Activated CD4-positive, alpha-beta memory T cell treated with anti-CD3 and anti-CD28 coated beads for 36 hours (primary cell): ENCODE measurements at places on chromosomes 4 and X. TPM values are rescaled to one million over a fixed set of nuclear protein-coding genes. Genes with fewer than 3 reads are reported as not detected.

GRCh38 chr4:26719954-26720552, 136.2 kb downstream of the TBC1D19 start:
- H3K36me3 ChIP-seq = no peaks in the 10 kb centered on the region
- no peak for DNase-seq
- H3K4me1 ChIP-seq = no peaks in the 10 kb centered on the region
- no peak overlapping the region for H3K4me3 ChIP-seq
- H3K27ac ChIP-seq = no peak overlapping the region
- no peaks in the 10 kb centered on the region for H3K27me3 ChIP-seq

DNA sequence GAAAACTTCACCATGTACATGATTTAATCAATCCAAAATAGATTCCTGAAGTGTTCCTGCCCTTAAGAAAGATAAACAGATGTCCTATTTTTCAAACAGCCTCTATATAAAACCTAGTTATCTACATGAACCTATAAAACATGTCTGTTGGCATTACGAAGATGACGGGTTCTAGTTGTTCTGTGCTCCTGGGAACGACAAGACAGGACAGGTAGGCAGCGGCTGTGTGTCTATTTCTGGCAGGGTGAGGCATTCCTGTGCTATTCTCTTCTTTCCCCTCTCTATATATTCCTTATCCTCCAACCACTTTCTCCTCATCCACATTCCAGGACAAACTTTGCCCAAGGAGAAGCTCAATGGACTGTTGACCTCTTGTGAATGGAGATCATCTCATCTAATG, 6.1 kb downstream of the FAT1 start:
- H3K27me3 ChIP-seq = peaks cover 12% of the 10 kb centered on the region
- no peak for DNase-seq
- peaks cover under 1% of the 10 kb centered on the region for H3K4me1 ChIP-seq
- H3K4me3 ChIP-seq = no peak overlapping the region
- H3K27ac ChIP-seq = no peak overlapping the region

- peaks cover 14% of the 10 kb centered on the region for H3K4me1 ChIP-seq
- H3K27ac ChIP-seq = no peak overlapping the region
- H3K27me3 ChIP-seq = peaks cover 4% of the 10 kb centered on the region
- no peaks in the 10 kb centered on the region for H3K36me3 ChIP-seq
- DNase-seq = no peak
Observed at GRCh38 chr4:173490256-173490655, 39.8 kb downstream of the HAND2 start.

GRCh38 chr4:43233321-43233720, 340.8 kb downstream of the GRXCR1 start:
- no peaks in the 10 kb centered on the region for H3K4me1 ChIP-seq
- no peaks in the 10 kb centered on the region for H3K27me3 ChIP-seq
- DNase-seq = no peak

GRCh38 chrX:141814213-141814857, 23.8 kb upstream of the MAGEC3 start:
- no peak for DNase-seq
- H3K4me3 ChIP-seq = no peak overlapping the region
- H3K36me3 ChIP-seq = no peaks in the 10 kb centered on the region
- H3K27me3 ChIP-seq = no peaks in the 10 kb centered on the region
- no peaks in the 10 kb centered on the region for H3K4me1 ChIP-seq

GRCh38 chr4:110164251-110164650, 34.2 kb downstream of the ELOVL6 start:
- peaks cover 6% of the 10 kb centered on the region for H3K36me3 ChIP-seq
- H3K4me1 ChIP-seq = peaks cover 30% of the 10 kb centered on the region
- no peak overlapping the region for H3K4me3 ChIP-seq
- DNase-seq = no peak
- peak overlapping the region; percentile 50 for H3K27ac ChIP-seq
- H3K27me3 ChIP-seq = no peaks in the 10 kb centered on the region

DNA sequence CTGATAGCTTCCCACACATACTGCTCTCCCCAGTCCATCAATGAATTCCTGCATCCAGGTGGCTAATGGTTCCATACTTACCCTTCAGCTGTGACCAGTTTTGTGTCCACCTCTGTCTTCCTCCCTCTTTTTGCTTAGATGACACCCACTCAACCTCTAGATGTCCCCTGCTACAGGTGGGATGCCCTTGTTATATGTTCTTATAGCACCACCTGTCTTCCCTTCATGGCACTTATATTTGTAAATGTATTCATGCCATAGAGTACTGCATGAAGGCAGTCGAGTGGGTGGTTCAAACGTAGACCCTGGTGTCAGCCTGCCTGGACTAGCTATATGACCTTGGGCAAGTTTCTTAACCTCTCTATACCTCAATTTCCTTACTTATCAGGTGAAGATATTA, 6.5 kb upstream of the USP46 start:
- peaks cover 9% of the 10 kb centered on the region for H3K36me3 ChIP-seq
- peaks cover 11% of the 10 kb centered on the region for H3K4me1 ChIP-seq
- H3K4me3 ChIP-seq = no peak overlapping the region
- no peak overlapping the region for H3K27ac ChIP-seq

GRCh38 chr4:2079006-2079405, 19.9 kb downstream of the NAT8L start:
- no peak for DNase-seq
- H3K27ac ChIP-seq = no peak overlapping the region
- no peaks in the 10 kb centered on the region for H3K27me3 ChIP-seq
- H3K36me3 ChIP-seq = no peaks in the 10 kb centered on the region
- no peaks in the 10 kb centered on the region for H3K4me1 ChIP-seq

- no peak overlapping the region for H3K4me3 ChIP-seq
- no peaks in the 10 kb centered on the region for H3K36me3 ChIP-seq
- no peak overlapping the region for H3K27ac ChIP-seq
- DNase-seq = no peak
- peaks cover 1% of the 10 kb centered on the region for H3K27me3 ChIP-seq
Observed at GRCh38 chr4:151540728-151541388, 131.9 kb downstream of the FHIP1A start.

DNA sequence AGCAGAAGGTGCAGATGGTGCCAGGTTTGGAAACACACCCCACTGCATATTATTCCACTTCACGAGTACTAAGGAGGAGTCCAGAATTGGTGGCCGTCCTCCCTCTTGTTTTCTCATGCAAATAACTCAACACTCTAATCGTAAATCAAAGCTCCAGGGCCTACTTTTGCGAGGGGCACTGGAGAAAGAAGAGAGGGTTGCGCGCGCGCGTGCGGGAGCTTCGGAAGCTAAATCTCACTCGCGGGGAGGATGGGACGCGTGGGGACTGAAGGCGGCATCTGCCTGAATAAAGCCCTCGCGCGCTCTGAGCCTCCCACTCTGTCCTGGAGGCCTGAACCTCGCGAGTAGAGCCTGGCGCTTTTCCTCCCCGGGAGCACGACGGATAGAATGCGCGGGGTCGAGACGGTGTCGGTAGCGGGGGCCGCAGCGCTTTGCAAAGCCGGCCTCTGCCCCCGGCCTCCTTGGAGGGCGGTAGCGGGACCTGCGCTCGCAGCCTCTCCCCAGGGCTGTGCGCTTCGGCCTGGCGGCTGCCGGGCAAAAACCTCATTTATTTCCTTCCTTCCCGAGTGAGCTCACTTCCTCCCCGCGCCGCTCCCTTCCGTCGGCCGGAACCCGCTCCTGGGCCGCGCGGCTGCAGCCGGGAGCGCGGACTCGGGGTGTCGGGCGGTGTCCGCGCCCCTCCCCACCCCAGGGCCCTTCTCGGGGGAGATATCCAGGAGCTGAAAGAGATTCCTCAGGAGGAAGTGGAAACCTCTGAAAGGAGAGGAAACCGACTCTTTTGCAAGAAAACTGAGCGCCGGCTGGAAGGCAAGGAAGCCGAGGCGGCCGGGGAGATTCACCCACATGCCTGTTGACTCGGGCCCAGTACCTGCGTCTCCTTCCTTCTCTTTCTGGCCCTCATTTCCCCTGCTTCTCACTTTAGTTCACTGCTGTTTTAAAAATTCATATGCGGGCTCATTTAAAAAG, 20.7 kb downstream of the HAND2 start:
- H3K27me3 ChIP-seq = peaks cover 73% of the 10 kb centered on the region
- no peak overlapping the region for H3K27ac ChIP-seq
- no peak for DNase-seq
- peaks cover 24% of the 10 kb centered on the region for H3K4me1 ChIP-seq
- H3K4me3 ChIP-seq = peak overlapping the region; percentile 69

GRCh38 chr4:71210823-71211222, 128.0 kb upstream of the SLC4A4 start:
- no peak overlapping the region for H3K27ac ChIP-seq
- H3K4me1 ChIP-seq = no peaks in the 10 kb centered on the region
- peaks cover 2% of the 10 kb centered on the region for H3K27me3 ChIP-seq
- DNase-seq = no peak
- H3K4me3 ChIP-seq = no peak overlapping the region
- H3K36me3 ChIP-seq = no peaks in the 10 kb centered on the region

DNA sequence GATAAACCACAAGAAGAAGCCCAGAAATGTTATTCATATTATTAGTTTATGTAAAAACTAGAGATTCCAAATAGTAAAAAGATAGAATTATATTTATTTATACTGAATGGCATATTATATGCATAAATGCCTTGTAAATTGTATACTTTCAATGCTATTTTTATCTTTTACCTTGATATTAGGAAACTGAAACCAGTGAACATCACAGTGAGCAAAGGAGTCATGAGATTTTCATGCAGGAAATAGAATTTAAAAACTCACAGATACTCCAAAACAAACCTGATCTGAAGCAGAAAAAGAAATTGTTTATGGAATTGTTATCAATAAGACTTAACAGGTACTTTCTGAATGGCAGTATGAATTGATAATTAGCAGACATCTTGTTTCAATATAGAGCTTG, 207.3 kb upstream of the CENPE start:
- H3K4me3 ChIP-seq = no peak overlapping the region
- H3K27ac ChIP-seq = no peak overlapping the region
- H3K27me3 ChIP-seq = no peaks in the 10 kb centered on the region
- DNase-seq = no peak

DNA sequence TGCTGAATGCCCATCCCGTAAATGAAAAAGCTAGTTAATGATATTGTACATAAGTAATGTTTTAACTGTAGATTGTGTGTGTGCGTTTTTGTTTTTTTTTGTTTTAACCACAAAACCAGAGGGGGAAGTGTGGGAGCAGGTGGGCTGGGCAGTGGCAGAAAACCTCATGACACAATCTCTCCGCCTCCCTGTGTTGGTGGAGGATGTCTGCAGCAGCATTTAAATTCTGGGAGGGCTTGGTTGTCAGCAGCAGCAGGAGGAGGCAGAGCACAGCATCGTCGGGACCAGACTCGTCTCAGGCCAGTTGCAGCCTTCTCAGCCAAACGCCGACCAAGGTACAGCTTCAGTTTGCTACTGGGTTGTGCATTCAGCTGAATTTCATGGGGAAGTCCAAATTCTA, at the start of gene SPP1:
Gene SPP1 (plus strand): TSS at position 249 of the 400 bp plus-strand sequence. CDS start 1,182 bp downstream, outside the sequence.
- H3K4me1 ChIP-seq = peaks cover 4% of the 10 kb centered on the region
- H3K36me3 ChIP-seq = no peaks in the 10 kb centered on the region
- H3K27ac ChIP-seq = no peak within 1 kb of the TSS
- DNase-seq = peak; percentile 17

DNA sequence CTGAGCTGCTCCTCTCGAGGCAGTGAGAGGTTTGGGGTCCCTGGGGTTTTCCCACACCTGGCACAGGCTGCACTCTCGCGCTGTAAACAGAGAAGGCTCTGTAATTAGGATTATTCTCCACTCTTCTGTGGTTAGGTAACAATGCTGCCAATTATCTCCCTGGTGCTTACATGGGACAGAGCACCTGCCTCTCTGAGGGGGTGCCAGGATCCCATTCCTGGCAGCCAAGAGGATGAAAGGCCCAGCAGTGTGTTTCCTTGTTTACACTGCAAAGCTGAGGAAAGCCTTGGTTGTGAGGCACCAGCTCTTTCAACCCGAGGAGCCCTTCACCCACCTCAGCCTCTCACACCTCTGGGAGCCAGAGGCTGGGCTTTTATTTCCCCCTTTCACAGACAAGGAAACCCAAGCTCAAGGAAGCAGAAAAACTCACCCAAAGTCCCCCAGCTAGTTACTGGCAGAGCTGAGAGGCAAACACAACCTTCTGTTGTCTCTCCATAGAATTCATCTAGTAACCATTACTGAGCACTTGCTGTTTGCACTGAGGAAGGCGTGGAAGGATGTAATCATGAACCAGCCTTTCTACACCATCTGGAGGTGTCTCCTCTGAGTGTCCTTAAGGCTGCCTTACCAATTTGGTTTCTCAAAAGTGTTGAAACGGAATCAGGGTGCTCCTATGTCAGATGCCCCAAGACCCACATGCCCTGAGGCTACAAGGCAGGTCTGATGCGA, 39.7 kb upstream of the PROM1 start:
- no peak overlapping the region for H3K4me3 ChIP-seq
- H3K27me3 ChIP-seq = peaks cover 3% of the 10 kb centered on the region
- H3K36me3 ChIP-seq = no peaks in the 10 kb centered on the region
- peaks cover 14% of the 10 kb centered on the region for H3K4me1 ChIP-seq
- no peak overlapping the region for H3K27ac ChIP-seq

GRCh38 chr4:26764231-26764630, 96.4 kb upstream of the STIM2 start:
- H3K27ac ChIP-seq = no peak overlapping the region
- peaks cover 8% of the 10 kb centered on the region for H3K36me3 ChIP-seq
- no peak overlapping the region for H3K4me3 ChIP-seq
- no peak for DNase-seq

The S100P gene
- 20.3 TPM for total RNA-seq

The NKX3-2 gene
- not detected for total RNA-seq

The CENPC gene
- 32.6 TPM for total RNA-seq

The SLC49A3 gene
- not detected for total RNA-seq

The FAM184B gene
- total RNA-seq = not detected
